Activated naive CD8-positive, alpha-beta T cell treated with anti-CD3 and anti-CD28 coated beads, Interleukin-2, amount 50 U/mL, for 24 hours (primary cell): ENCODE measurements at places on chromosomes 1 and 21.

DNA sequence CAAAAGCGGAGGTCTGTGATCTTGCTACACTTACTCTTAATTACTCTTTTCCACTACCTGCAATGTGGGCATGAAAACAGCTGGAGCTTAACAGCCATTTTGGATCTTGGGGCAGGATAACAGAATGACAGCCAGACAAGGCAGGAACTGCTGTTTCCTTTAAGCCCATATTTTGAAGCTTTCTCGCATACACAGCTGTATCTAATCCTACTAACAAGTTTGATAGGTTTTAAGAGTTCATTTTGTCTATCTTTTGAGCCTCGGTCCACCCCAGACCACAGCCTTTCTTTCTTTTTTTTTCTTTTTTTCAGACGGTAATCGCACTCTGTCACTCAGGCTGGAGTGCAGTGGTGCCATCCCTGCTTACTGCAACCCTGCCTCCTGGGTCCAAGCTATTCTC lies 42.4 kb upstream of the CRB1 start:
- DNase-seq = no peak
- no peaks in the 10 kb centered on the region for H3K4me1 ChIP-seq
- H3K36me3 ChIP-seq = no peaks in the 10 kb centered on the region
- no peak overlapping the region for H3K4me3 ChIP-seq
- no peaks in the 10 kb centered on the region for H3K27me3 ChIP-seq

DNA sequence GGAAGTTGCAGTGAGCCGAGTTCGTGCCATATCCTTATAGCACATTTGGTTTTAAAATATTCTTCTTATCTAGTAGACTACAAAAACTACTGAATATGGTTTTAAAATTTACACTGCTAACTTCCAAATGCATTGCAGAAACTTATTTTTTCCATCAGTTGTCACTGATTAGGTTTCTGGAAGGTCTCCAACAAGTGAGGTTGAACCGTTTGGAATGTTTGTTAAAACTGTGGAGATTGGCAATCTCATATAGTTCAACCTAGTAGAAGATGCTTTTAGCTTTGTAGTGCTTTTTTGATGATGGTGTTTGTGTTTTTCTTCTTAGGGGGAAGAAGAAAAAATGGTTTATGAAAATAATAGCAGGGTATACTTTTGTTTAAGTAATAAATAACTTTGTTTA lies 12.9 kb downstream of the CENPF start:
- no peak overlapping the region for H3K27ac ChIP-seq
- H3K27me3 ChIP-seq = no peaks in the 10 kb centered on the region
- peaks cover 9% of the 10 kb centered on the region for H3K4me1 ChIP-seq
- H3K36me3 ChIP-seq = peaks cover 52% of the 10 kb centered on the region
- H3K4me3 ChIP-seq = no peak overlapping the region

GRCh38 chr1:209703834-209704504 lies 677 bp upstream of the HSD11B1 start:
- H3K4me3 ChIP-seq = peak overlapping the region; percentile 49
- peak overlapping the region; percentile 63 for H3K27ac ChIP-seq
- DNase-seq = no peak
- no peaks in the 10 kb centered on the region for H3K36me3 ChIP-seq
- no peaks in the 10 kb centered on the region for H3K27me3 ChIP-seq

DNA sequence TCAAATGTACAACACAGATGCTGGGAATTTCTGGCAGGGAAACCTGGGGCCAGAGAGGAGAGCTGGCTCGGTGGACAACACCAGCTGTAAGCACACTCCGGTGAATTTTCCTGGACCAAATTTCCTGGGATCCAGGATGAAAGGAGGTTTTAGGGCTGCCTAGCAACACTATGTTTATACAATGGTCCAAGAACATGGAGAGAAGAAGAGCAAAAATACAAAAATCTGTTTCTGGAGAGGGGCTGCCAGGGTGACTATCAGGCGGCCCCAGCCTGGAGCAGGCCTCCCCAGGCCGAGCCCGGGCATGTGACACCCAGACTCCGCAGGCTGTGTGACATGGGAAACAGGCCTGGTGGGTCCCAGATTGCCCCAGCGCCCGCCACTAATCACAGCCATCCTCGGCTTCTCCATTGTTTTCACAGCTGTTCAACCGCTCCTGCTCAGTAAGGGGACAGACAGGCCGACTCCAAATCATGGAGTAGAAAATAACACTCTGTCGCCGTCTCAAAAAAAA lies 336.0 kb upstream of the NFIA start:
- H3K27me3 ChIP-seq = no peaks in the 10 kb centered on the region
- no peak overlapping the region for H3K27ac ChIP-seq
- H3K36me3 ChIP-seq = no peaks in the 10 kb centered on the region
- H3K4me3 ChIP-seq = no peak overlapping the region
- no peaks in the 10 kb centered on the region for H3K4me1 ChIP-seq
- DNase-seq = no peak

- H3K36me3 ChIP-seq = no peaks in the 10 kb centered on the region
- DNase-seq = no peak
- H3K4me1 ChIP-seq = peaks cover 58% of the 10 kb centered on the region
- H3K27ac ChIP-seq = no peak overlapping the region
- H3K4me3 ChIP-seq = no peak overlapping the region
- no peaks in the 10 kb centered on the region for H3K27me3 ChIP-seq
Measured at GRCh38 chr1:235919127-235919832, 52.6 kb upstream of the LYST start.

- H3K27me3 ChIP-seq = peaks cover 65% of the 10 kb centered on the region
- no peak overlapping the region for H3K27ac ChIP-seq
- no peak for DNase-seq
- no peaks in the 10 kb centered on the region for H3K36me3 ChIP-seq
Measured at GRCh38 chr1:184035719-184036516, 1.6 kb downstream of the COLGALT2 start.

DNA sequence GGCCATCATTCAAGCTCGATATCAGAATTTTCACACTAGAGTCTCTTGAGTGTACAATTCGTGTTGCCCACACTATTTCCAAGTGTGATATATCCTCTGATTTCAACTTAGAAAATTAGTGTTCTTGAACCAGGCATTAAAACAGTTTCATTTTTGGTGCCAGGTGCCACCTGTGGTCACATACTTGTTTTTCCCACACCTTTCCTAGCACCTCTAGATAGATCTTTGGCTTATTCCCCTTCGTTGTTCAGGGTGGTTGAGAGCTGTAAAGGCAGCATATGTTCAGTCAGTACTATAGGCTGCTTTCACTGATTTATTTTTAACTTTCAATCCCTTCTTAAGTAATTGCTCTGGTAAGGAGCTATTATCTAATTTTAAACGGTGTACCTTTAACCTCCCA lies 131.1 kb downstream of the NEK7 start:
- H3K4me3 ChIP-seq = no peak overlapping the region
- H3K27ac ChIP-seq = no peak overlapping the region
- DNase-seq = no peak
- H3K27me3 ChIP-seq = no peaks in the 10 kb centered on the region
- H3K36me3 ChIP-seq = peaks cover 14% of the 10 kb centered on the region
- peaks cover 6% of the 10 kb centered on the region for H3K4me1 ChIP-seq
